Forelimb muscle (tissue), 1 donor: ENCODE measurements at places on chromosomes 12 and 14. TPM values are rescaled to one million over a fixed set of nuclear protein-coding genes. Genes with fewer than 3 reads are reported as not detected.

DNA sequence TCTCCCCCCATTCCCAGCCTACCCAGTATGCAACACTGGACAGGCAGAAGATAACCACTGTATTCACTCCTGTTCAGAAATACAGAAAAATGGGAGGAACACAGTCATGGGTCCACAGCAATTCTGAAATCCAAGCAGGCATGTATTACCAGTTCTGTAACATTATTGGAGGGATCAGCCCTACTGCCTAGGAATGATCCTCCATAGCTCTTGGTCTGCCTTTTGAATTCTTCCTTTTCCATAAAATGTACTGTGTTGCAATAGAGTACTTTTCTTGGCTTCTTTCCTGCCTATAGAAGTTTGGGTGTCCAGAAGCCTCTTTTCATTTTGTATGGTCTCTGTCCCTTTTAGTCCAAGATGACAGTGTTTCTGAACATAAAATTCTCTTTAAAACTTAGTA lies 46.5 kb downstream of the SPATS2 start:
- no peak for DNase-seq

GRCh38 chr12:22759769-22760674 lies 135.1 kb downstream of the ETNK1 start:
- DNase-seq, result no peak

The TUBA1B gene
- polyA plus RNA-seq, result 831 TPM

The HOXC13 gene
- not detected for polyA plus RNA-seq

GRCh38 chr14:34254571-34254970 lies 207.5 kb downstream of the SPTSSA start:
- no peak for DNase-seq
